Tongue (tissue), 3 donors: ENCODE measurements at places on chromosomes 5 and 9. TPM values are rescaled to one million over a fixed set of nuclear protein-coding genes. Genes with fewer than 3 reads are reported as not detected.

DNA sequence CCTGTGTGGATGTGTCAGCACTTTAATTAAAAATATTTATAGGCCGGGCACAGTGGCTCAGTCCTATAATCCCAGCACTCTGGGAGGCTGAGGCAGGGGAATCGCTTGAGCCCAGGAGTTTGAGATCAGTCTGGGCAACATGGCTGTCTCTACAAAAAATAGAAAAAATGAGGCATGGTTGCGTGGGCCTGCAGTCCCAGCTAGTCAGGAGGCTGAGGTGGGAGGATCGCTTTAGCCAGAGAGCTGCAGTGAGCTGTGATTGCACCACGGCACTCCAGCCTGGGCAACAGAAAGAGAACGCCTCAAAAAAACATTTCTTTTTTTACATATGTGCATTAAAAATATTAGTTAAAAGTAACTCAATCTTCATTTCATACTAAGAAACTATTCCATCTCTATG, 6.2 kb downstream of the TBC1D9B start:
- DNase-seq = no peak

DNA sequence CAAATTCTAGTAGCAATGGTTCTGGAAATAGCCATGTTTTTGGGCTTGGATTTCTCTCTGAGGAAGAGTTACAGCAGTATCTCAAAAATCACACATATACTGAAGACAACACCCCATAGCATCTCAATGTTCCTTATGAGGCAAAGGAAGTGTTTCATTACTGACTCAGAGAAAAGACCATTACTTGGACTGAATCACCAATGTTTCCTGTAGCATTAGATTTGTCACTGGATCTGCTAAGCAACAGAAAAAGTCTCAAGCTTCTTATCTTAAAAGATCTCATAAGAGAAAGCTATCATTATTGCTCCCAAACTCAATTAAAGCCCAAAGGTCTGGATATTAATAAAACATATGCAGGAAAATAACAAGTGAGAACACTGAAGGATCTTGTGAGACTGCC, 272.4 kb downstream of the ADAMTS6 start:
- no peak for DNase-seq

Gene FOXD4
- not detected for total RNA-seq

DNA sequence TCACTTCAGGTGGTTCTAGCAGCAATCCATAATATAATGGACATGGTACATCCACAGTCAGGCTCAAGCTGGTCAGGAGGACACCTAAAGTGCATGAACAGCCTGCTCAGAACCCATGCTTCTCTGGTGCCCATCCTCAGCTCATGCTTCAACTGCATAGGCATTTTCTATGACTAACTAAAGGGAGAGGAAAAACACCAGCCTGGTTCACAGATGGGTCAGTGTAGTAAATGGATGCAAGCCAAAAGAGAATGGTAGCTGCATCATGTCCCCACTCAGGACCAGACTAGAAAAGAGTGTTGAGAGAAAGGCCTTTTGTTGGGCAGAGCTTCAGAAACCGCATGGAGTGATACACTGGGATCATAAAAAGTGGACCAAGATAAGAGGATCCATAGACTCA, 556.6 kb downstream of the TLE1 start:
- no peak for DNase-seq

- DNase-seq = no peak
Observed at GRCh38 chr5:161763571-161763970, 78.0 kb downstream of the GABRA6 start.

GRCh38 chr9:36503172-36504088, 69.3 kb upstream of the MELK start:
- no peak for DNase-seq

DNA sequence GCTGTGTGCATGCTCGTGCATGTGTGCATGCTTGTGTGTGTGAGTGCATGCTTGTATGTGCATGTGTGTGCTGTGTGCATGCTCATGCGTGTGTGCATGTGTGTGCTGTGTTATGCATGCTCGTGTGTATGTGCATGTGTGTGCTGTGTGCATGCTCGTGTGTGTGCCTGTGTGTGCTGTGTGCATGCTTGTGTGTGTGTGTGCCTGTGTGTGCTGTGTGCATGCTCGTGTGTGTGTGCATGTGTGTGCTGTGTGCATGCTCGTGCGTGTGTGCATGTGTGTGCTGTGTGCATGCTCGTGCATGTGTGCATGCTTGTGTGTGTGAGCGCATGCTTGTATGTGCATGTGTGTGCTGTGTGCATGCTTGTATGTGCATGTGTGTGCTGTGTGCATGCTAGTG, 30.3 kb upstream of the SH3PXD2B start:
- no peak for DNase-seq

- DNase-seq = no peak
Observed at GRCh38 chr5:6492934-6493333, 44.3 kb downstream of the UBE2QL1 start.

GRCh38 chr9:126123927-126124326, 202.7 kb upstream of the MVB12B start:
- DNase-seq = no peak

DNA sequence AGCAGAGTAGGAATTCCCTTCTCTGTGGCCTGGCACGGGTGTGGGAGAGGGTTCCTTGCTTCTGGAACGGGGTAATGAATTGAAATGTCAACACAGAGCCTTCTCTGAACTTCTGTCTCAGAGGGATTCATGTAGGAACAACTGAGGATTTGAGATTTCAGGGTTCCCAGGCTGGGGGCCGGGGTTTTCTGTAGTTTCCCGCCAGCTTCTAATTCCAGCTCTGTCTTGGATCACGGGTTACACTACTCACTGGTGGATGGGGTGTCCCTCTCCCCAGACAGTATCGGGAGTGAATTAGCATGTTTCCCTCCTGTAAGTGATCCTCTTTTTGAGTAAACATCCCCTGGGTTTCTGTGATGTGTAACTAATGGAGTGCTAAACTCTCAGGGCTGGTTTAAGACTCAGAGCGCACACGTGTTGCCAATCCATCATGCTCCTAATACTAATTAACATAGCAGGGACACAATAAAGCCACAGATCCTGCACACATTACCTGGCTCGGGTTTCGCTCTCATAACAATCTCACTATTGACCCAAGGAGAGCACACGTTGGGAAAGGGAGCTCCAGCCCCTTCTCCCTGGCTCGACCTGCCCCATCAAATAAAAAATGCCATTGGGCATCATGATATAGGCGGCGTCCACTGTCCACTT, 18.1 kb upstream of the DMRT2 start:
- peak; percentile 85 for DNase-seq

- DNase-seq = no peak
Observed at GRCh38 chr9:16221366-16221765, 649.1 kb downstream of the BNC2 start.

GRCh38 chr5:82074950-82075349, 103.1 kb downstream of the ATG10 start:
- DNase-seq = peak; percentile 6

GRCh38 chr5:80962630-80963520, 2.7 kb downstream of the RASGRF2 start:
- DNase-seq = no peak

GRCh38 chr5:71771191-71771590, 52.1 kb downstream of the CARTPT start:
- DNase-seq = no peak

Gene SOX30
- total RNA-seq = 0.10 TPM

Gene CDC14B
- total RNA-seq = 31.3 TPM

DNA sequence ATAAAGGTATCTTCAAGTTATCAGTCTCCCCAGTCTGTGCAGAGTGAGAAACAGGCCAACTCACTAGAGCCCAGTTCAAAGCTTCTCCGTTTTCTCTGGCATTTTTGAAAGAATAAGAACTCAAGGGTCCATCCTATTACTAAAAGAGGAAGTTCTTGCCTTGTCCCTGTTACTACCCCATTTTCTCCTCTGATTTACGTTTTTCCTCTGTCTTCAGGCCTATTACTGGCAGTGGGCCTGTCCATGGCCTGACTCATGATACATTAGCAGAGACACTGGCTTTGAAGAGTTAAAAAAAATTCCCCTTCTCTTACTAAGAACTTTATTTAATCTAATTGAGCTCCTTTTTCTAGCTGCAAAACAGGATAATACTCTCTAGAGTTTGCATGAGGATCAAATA, 624.0 kb upstream of the KLF4 start:
- DNase-seq = no peak

DNA sequence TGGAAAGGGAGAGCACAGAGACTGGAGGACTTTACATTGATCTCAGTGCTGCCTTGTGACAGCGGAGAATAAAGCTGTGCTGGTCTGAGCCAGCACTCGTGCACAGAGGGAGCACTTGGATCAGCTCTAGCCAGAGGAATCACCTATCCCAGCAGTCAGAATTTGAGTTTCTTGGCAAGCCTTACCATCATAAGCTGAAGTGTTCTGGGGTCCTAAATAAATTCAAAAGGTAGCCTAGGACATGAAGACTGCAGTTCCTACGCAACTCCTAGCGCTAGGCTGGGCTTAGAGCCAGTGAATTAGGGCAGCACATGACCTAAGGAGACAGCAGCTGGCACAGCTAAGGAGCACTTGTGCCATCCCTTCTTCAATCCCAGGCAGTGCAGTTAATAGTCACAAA, 119.5 kb downstream of the HMHB1 start:
- DNase-seq = peak; percentile 80

Gene LCN9
- not detected for total RNA-seq

Gene SPATA6L
- 4.2 TPM for total RNA-seq

DNA sequence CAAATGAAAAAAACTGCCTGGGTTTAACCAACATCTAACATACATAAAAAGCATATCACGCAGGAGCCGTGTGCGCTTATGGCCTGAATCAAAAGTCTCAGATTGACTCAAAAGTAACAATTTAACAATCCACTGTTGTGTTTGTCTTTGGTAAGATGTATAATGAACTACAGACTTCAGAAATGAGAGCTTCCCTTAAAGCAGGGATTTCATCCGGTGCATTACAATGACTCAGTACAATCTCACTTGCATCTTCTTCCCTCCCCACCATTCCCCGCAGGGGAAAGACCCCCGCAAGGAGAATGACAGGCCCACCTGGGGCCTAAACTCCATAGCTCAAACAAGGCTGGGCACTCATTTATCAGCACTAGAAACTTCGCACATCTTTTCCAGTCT, 1.4 kb downstream of the ZFR start:
- DNase-seq = no peak

GRCh38 chr5:164052536-164053093, 547.2 kb downstream of the MAT2B start:
- no peak for DNase-seq

GRCh38 chr9:113488490-113488889, 25.0 kb downstream of the RGS3 start:
- DNase-seq = no peak

DNA sequence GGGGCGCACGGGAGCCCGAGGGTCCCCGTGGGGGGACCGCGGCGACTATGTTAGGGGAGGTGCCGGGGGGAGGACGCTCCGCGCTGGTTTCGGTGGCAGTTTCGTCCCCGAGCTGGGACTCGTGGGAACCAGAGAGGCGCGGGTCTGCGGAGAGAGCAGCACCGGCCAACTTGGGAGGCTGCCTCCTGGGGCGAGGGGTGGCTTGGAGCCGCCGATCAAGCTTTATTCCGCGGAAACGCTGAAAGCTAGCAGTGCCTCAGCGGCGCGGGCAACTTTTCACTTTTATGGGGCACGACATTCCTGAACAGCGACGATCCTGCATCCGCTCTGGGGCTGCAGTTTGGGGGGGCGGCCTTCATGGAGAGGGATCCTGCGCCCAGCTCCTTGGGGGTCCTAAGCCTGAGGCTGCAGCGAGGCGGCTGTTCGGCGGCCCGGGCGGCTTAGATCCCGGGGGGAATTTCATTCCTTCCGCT, 369 bp downstream of the OCLN start:
- peak; percentile 24 for DNase-seq

Gene ISL1
- total RNA-seq = 0.41 TPM

- DNase-seq = no peak
Observed at GRCh38 chr5:57441557-57441956, 41.1 kb downstream of the ACTBL2 start.

Gene CENPK
- total RNA-seq = 12.4 TPM

- no peak for DNase-seq
Observed at GRCh38 chr5:144177548-144177947, 6.9 kb downstream of the KCTD16 start.

Gene CCL21
- 49.3 TPM for total RNA-seq

GRCh38 chr9:86349271-86349670, 4.9 kb downstream of the TUT7 start:
- peak; percentile 14 for DNase-seq

DNA sequence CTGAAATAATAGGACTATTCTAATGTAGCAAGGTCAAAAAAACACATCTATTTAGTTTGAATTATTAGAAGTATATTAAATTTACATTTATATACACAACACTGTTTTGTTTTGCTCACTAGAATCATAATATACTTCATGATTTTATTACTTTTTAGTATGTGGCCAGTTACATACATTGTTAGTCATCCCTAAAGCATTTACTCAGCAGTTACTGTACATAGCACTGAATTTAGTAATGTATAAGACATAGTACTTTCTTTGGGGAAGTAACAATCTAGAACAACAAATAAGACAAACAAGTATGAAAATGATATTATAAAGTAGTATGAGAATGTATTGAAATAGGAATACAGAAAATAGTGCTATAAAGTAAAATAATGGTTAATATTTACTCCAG, 28.2 kb downstream of the ERCC8 start:
- no peak for DNase-seq

Gene NDUFA8
- 39.9 TPM for total RNA-seq

GRCh38 chr5:75601567-75601966, 9.7 kb upstream of the ANKDD1B start:
- DNase-seq = no peak

Gene ZNF483
- total RNA-seq = 9.3 TPM

Gene ZNF782
- total RNA-seq = 10.1 TPM
